ENCODE measurements at places on chromosomes 5 and 9.

DNA sequence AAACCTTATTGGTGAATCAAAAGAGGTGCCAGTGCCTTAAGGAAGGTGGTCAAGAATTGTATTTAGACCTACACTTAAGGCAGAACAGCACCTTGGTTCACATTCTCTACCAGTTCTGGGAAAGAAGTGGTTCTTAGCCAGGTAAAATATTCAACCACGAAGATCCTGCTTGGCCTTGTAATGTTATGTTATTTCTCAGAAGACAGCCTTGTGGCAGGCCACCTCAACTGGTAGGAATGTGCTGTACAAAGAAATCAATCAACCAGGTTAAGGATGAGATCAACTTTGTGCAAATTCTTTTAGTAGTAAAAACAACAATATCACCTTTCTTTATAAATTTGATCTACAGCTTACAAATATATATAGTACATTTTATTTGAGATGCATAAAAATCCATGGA, 246.8 kb downstream of the ARRDC3 start:
- DNase-seq, result no peak

DNA sequence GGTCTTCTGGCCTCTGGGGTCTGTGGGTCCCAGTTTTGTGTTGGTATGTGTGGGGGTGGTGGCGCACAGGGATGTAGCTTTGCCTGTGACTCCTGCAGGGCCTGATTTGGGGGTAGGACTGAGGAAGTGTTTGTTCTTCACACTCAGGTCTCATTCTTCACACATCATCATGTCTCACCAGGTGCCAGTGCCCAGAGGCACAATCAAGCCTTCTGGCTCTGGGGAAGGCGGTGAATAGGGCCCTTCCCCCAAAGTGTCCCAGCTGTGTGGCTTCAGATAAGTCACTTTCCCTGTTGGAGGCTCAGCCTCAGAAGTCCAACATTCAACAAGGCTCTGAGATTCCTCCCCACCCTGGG, 5.1 kb downstream of the DBN1 start:
- DNase-seq, result no peak

DNA sequence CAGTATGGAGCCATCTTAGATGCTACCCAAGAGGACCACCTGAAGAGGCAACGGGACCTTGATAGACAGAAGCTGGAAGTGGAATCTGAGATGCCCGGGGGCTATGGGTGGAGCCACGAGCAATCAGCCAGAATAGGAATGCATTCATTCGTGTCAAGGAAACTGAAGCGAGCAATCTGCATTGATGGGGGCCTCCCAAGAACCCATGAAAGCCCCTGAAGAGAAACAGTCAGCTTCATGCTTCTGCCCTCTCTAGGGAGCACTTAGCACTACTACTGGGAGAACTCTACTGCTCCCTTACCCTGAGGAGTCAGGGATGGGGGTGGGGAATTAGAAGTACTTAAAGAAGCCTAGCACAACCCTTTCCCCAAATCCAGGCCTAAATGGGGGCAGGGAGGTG, 51.9 kb upstream of the TCERG1 start:
- no peak for DNase-seq

- no peak for DNase-seq
These were observed 21.2 kb downstream of the ABLIM3 start for GRCh38 chr5:149162401-149163084.

GRCh38 chr5:79619854-79620253, 7.6 kb downstream of the TENT2 start:
- DNase-seq, result no peak

DNA sequence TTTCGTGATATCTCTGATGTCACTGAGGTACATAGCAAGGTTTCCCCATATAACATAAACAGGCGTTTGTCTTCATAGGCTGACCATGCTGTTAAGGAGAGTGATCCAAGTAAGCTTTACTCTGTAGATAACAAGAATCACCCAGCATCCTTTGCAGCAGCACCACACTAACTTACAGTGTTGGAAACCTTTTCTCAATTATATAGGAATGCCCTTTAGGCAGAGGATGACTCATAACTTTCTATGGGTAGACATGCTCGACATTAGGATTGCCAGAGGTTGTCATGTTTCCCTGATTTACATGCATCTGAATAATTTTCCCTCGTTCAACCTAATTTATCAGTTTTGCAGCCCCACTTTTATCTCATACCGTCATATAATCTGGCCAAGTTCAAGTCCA, 870.0 kb upstream of the CDH9 start:
- DNase-seq, result no peak

- DNase-seq, result no peak
These were observed 554 bp downstream of the SDHA start for GRCh38 chr5:218457-219291.

- peak; percentile 13 for DNase-seq
These were observed 117.0 kb downstream of the NXNL2 start for GRCh38 chr9:88651682-88652633.

- DNase-seq, result no peak
These were observed 268.6 kb upstream of the PTGER4 start for GRCh38 chr5:40410964-40411635.

- no peak for DNase-seq
These were observed 90.9 kb downstream of the EQTN start for GRCh38 chr9:27206041-27206440.

- peak; percentile 41 for DNase-seq
These were observed 480 bp downstream of the LMNB1 start for GRCh38 chr5:126777257-126777974.

GRCh38 chr5:179668391-179668790, 12.4 kb downstream of the CBY3 start:
- DNase-seq, result peak; percentile 12

DNA sequence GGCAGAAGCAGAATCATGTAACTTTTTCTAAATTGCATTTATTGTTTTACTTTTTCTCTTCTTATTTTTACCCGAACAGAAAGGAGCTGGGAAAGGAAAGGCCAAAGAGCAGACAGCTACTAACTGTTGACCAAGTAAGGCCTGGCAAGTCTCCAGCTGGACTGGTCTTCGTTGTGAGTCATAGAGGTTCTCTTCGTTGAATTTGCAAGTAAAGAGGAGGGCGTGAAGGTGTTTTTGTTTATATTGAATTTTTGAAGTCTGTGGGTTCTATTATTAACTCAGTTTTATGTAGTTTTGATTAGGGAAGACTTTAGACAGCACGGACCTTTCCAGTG, 416.5 kb upstream of the CCNH start:
- DNase-seq, result no peak

DNA sequence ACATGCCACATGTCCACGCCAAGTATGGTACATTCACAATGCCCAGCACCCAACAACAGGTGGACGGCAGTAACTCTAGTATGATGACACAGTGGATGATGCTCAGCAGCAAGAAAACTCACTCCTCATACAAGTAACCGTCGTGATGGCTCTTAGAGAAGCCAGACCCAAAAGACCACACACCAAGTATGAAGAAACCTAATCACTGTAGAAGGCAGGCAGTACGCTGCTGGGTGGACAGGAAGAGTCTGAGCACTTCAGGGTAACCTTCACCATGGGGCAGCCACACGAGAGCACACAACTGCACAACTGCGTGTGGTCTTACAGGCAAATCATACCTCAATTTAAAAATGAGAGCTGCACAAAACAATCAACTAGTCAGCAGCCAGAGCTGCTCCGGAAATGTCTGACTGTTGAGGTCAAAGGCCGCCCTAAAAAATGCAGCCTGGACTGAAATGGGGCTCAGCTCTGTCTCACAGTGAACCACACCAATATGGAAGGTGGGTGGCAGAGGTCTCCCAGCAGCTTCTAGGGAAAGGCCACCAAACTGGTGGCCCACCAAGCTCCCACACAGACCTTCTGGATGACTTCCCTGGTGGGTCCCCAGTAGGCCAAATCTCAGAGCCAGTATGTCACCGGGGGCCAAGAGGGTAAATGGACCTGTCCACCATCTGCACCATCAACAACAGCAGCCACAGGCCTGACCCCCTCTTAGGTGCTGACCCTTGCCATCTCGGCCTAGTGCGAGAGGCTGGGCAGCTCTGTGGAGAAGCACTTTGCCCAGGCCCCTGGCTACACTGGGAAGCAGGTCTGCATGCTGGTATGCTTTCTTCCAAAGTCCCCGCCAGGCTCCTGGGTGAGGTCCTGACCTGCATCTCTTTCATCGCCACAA, 17.8 kb downstream of the BICD2 start:
- DNase-seq, result no peak

- no peak for DNase-seq
These were observed 4.9 kb downstream of the NPDC1 start for GRCh38 chr9:137041124-137041523.

GRCh38 chr9:38240051-38240450, 152.5 kb upstream of the ALDH1B1 start:
- DNase-seq, result no peak

DNA sequence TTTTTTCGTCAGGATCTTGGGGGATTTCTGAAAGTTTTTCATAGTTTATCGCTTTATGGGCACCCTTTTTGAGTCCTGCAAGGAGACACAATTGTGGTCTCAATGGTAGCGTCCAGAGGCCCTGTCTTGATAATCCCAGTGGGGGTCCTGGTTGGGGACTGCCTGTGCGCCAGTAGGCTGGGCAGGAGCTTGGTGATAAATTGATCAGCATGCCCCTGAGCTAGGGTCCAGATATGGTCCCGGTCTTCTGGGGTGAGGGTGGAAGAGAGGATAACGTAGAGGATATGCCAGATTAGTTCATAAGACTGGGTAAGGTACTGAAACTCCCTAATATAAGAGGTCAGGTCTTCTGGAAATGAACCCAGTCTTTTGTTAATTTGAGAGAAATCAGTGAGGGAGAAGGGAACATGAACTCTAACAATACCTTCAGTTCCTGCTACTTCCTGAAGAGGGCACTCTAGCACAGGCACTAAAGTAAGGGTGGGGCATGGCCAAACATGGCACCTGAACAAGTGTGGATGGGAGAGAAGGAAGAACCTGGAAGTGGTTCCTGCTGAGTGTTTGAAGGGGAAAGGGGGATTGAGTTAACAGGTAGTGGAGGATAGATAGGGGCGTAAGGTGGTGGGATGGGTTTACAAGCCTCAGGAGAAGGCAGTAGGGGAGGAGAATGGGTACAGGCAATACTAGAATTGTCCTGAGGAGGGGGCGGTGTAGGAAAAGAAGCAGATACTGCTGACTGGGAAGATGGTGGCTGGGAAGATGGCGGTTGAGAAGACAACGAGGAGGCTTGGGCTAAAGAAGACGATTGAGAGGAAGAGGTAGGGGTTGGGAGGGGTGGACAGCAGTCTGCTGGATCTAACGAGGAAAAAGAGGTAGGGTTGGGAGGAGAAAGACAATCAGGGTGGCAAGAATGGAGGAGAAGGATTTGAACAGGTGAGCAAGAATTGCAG, 33.8 kb upstream of the ANXA2R start:
- DNase-seq, result no peak

DNA sequence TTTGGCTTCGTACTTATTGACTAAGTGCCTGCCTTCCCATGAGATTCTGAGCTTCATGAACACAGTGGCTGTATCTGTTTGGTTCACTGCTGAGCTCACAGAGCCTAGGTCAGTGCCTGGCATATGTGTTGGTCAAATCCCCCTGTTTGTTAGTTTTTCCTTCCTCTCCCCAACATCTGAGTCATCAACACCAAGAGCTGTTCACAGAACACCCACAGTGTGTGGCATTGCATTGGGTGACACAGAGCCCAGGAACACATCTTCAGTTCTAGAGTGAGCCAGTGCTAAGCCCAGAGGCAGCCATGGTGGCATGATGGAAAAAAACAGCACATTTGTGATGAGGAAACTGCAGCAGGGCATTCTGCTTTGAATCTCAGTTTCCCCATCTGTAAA, 294.6 kb downstream of the SEC61B start:
- DNase-seq, result no peak

- DNase-seq, result no peak
These were observed 605.0 kb downstream of the MTRR start for GRCh38 chr5:8473827-8474568.

GRCh38 chr9:22158927-22159346, 149.8 kb upstream of the CDKN2B start:
- DNase-seq, result no peak

- DNase-seq, result no peak
These were observed 6.3 kb downstream of the FOXD1 start for GRCh38 chr5:73442231-73442811.

GRCh38 chr5:45521067-45521466, 175.1 kb downstream of the HCN1 start:
- no peak for DNase-seq

- no peak for DNase-seq
These were observed 49.8 kb upstream of the AFAP1L1 start for GRCh38 chr5:149221731-149222342.

DNA sequence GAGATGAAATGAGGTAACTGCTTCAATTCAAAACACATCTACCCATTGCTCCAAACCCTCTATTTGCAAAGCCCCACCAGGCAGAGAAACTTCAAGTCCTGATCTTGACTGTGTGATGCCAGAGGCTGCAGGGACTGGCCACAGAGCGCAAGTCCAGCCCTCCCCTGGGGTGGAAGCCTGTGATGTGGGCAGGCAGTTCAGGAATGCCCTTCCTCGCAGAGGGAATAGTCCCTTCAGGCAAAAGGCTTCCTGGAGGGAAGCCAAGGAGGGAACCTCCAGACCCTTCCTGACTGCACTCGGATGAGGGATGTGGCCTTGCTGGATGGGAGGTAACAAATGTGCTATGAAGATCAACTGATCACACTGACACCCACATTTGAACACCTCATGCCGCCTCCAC, 131.2 kb downstream of the SLIT3 start:
- DNase-seq, result no peak

GRCh38 chr5:126395198-126395597, 28.0 kb upstream of the GRAMD2B start:
- no peak for DNase-seq
